Activated naive CD4-positive, alpha-beta T cell treated with anti-CD3 and anti-CD28 coated beads, Interleukin-2, amount 10 ng/mL, durations not matched to agents 5 hours and 36 hours (primary cell): ENCODE measurements at places on chromosomes 5 and 9. TPM values are rescaled to one million over a fixed set of nuclear protein-coding genes. Genes with fewer than 3 reads are reported as not detected.

PAEP gene
- total RNA-seq = not detected

PCDHGB3 gene
- total RNA-seq = 0.10 TPM

TAF11L5 gene
- not detected for total RNA-seq

WASHC1 gene
- 24.2 TPM for total RNA-seq

HEMGN gene
- 2.3 TPM for total RNA-seq

FOXI1 gene
- total RNA-seq = not detected

PCA3 gene
- total RNA-seq = not detected

IL9 gene
- total RNA-seq = not detected

GPX3 gene
- not detected for total RNA-seq

OBP2B gene
- not detected for total RNA-seq

WWC1 gene
- 0.35 TPM for total RNA-seq

SPATA31A1 gene
- not detected for total RNA-seq

DRD1 gene
- not detected for total RNA-seq

SNCB gene
- not detected for total RNA-seq

MARVELD2 gene
- total RNA-seq = 0.46 TPM

ADAMTS13 gene
- 1.6 TPM for total RNA-seq

KYAT1 gene
- total RNA-seq = 15.5 TPM

NNT gene
- total RNA-seq = 96.5 TPM

ACOT12 gene
- not detected for total RNA-seq

LCN9 gene
- total RNA-seq = not detected

IFNA2 gene
- total RNA-seq = not detected

INIP gene
- total RNA-seq = 42.0 TPM

FOXD4L4 gene
- total RNA-seq = 0.15 TPM

C5orf58 gene
- not detected for total RNA-seq

CTSV gene
- total RNA-seq = 0.67 TPM

OR1J1 gene
- not detected for total RNA-seq

NPM1 gene
- total RNA-seq = 1,137 TPM

HAVCR2 gene
- total RNA-seq = 53.7 TPM

TMEM252 gene
- total RNA-seq = not detected

TLR4 gene
- total RNA-seq = 0.07 TPM

C9orf50 gene
- not detected for total RNA-seq

SNCAIP gene
- total RNA-seq = not detected

PCDHB15 gene
- total RNA-seq = not detected

NMUR2 gene
- total RNA-seq = not detected

EQTN gene
- not detected for total RNA-seq

TERT gene
- total RNA-seq = 4.0 TPM

TAF11L10 gene
- not detected for total RNA-seq

GNAQ gene
- total RNA-seq = 30.3 TPM

HTR1A gene
- not detected for total RNA-seq

ADAMTS12 gene
- not detected for total RNA-seq

MYO10 gene
- not detected for total RNA-seq

ENTREP1 gene
- total RNA-seq = not detected

EFNA5 gene
- total RNA-seq = not detected

SLF1 gene
- 11.5 TPM for total RNA-seq

ADAMTS6 gene
- 2.2 TPM for total RNA-seq

SLC34A3 gene
- not detected for total RNA-seq

PCDHGA3 gene
- not detected for total RNA-seq

HRH2 gene
- total RNA-seq = 36.1 TPM

TMED9 gene
- 102 TPM for total RNA-seq

TPRN gene
- total RNA-seq = 9.7 TPM

PKD2L2 gene
- total RNA-seq = not detected

ELOVL7 gene
- 0.51 TPM for total RNA-seq

CCDC187 gene
- total RNA-seq = 0.08 TPM

CCNH gene
- total RNA-seq = 47.5 TPM

KCNV2 gene
- total RNA-seq = not detected

OR1Q1 gene
- not detected for total RNA-seq

PCDHB4 gene
- total RNA-seq = not detected

C5orf52 gene
- total RNA-seq = not detected
